ENCODE measurements at places on chromosomes 7 and 10.
A peak's percentile ranks its signal among the peaks of the same experiment; 100 is the strongest.

- DNase-seq = peak; percentile 36
Measured at GRCh38 chr10:103416436-103417147, 20.2 kb downstream of the PDCD11 start.

- peak; percentile 51 for DNase-seq
Measured at GRCh38 chr7:98202367-98203195, 8.7 kb upstream of the BHLHA15 start.

DNA sequence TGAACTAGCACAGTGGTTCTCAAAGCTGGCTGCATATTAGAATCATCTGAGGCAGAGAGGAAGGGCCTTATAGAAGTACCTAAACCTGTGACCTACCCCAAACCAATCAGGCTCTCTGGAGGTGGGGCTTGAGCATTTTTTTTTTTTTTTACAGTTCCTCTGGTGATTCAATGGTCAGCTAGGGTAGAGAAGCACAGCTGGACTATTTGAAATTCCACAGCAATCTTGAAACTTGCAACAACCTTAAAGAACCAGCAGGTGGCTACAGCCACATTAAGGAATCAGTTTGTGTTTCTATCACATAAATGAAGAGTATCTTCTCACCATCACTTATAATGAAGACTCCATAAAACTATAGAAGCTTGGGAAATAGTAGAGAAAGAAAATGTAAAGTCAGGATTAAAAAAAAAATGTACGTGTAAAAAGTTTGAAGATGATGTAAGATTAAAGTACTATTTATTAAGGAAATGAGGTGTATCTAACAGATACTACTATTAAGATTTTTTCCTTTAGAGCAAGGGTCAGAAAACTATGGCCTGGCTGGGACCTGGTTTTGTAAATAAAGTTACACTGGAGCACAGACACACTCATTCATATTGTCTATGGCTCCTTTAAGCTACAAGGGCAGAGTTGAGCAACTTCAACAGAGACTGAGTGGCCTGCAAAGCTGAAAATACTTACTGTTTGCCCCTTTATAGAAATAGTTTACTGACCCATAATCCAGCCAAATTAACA is 3.8 kb downstream of the RTKN2 start:
- no peak for DNase-seq

DNA sequence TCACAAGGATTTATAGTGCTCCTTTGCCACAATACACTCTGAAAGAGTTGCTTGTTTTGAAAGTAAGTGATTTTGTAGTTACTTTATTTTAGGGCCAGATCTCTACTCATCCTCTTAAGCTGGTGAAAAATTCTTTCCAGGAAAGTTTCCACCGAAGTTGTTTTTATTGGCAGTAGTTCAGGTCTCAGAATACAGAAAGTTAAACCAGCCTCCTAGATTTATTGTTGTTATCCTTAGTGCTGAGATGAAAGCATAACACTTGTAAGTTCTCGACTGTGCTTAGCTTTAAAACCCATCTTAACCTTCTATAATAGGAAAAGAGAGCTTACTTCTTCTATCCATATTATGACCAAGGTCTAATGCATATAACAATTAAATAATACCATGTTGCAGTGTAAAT is 5.5 kb downstream of the AP3M1 start:
- DNase-seq = no peak

GRCh38 chr10:31319602-31320549 is 860 bp downstream of the ZEB1 start:
- DNase-seq = peak; percentile 38

DNA sequence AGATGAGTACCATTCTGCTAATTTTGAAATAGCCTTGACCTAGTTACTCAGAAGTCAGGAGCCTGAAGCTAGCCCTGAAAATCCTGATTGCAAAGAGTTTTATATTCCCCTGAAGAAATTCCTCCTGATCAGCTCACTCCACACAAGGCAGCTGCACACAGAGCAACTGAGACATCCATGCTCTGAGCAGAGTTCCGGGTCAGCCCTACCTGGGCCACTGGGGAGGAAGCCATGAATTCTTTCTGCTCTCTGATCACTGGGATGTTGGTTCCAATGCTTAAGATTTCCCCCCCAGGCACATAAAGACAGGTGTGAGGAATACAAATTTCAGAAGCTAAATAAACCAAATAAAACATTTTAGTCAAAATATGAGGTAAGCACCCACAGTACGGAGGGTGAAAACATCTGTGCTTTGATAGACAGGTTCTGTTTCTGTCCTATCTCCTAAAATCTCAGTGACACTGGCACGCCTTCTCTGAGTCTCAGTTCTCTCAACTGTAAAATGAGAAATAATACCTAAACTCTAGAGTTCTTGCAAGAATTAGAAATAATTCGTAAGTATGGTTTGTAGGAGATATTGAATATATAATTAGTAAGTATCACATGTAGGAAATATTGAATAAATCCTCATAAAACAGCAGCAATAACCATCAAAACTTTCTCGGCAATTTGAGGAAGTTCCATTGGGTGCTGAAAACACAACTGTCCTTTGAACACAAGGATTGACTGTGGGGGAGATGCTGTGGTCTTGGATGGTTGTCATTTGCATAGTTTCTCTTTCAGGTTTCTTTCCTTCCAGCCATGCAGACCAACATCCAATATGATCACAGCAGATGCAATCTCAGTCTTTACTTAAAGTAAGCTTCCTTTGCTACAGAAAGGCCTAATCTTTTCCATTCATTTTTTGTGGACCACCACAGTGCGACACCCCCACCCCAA is 133.0 kb upstream of the TNS3 start:
- DNase-seq = no peak

- DNase-seq = no peak
Measured at GRCh38 chr10:62613424-62613823, 191.1 kb upstream of the ADO start.

DNA sequence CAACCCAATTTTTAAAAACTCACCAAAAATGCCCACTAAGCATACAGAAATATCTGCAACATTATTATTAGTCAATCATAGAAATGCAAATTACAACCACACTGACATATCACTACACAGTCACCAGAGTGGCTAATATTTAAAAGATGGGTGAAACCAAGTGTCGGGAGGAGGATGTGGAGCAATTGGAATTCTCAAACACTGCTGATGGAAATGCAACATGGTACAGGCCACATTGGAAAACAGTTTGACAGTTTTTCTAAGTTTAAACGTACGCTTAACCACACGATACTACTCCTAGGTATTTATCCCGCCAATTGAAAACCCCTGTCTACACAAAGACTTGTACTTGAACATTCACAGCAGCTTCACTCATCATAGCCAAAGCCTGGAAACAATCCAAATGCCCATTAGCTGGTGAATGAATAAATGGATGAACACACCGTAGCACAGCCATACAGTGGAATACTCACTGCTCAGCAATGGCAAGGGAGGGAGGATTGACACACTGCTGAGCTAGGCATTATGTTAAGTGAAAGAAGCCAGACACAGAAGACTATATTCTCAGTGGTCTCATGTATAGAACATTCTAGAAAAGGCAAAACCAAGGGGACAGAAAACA is 16.3 kb downstream of the GCK start:
- DNase-seq = no peak

DNA sequence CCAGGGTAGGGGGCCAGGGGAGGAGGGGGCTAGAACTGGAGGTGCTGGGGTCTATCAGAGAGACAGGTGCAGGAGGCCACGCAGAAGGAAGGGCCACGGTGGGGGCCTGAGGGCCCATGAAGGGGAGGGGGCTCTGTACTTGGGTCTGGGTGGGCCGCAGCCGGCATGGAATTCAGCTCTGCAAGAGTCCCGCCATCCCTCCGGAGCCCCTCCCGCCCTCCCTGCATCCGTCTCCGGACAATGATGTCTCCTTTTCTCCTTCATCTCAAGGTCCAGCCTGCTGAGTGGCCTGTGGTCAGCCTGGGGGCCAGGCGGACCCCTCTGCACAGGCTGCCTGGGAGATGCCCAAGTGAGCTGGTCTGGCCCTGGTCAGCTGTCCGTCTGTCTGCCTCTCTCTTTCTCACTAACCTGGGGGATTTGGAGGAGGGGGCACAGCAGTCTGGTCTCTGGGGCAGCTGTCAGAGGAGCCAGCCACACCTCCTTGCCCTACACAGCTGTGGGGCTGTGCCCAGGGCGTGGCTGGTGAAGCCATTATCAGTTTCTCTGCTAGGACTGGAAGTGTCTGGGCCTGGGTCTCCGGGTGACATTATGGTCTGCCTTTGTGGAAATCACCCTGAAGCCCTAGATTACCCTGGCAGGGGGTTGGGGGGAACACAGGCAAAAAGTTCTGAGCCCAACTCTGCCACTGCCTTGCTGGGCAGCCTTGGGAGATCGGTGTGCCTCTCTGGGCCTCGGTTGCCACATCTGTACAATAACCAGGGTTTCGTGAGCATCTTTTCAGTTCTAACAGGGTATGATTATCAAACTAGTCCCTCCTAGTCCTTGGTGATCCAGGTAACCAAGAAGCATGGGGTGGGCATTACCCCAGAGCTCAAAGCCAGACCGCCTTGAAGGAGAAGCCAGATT is 19.0 kb upstream of the HSPB1 start:
- DNase-seq = no peak

DNA sequence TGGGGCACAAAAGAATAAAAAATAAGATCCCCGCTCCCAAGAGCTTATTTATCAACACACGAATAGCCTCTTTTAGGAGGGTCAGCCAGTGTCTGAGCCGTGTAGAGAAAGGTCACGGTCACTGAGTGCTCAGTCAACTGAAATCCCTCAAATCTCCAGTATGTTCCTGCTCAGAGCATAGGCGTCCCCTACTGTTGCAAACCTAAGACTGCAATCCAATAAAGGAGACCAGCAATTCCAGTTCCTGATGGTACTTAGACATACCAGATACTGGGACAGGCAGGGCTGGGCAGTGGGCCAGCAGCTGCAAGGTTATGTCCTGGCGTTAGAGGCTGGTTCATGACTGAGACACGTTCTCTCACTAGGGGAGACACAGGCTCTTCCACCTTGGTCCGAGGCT is 93.6 kb downstream of the CACNB2 start:
- no peak for DNase-seq

- DNase-seq = no peak
Measured at GRCh38 chr10:9957351-9957750, 1060.3 kb upstream of the CELF2 start.

- no peak for DNase-seq
Measured at GRCh38 chr10:49294731-49295130, 4.2 kb upstream of the C10orf71 start.

DNA sequence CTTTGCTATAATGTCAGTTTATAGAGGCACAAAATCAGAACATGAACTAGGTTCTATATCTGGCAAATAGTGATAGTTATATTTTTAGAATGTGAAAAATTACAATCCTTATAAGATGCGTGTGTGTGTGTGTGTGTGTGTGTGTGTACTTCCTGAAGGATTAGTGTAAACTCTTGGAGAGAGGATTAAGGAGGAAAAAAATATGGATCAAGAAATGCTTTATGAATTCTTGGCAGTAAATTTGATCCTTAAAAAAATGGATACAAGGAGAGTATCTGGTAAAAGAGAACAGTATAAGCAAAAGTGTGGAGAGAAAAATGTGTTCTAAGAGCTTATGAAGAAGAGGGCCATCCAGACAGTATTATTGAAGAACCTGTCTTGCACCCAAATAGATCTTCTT is 484.3 kb downstream of the ADRA2A start:
- DNase-seq = no peak

- peak; percentile 39 for DNase-seq
Measured at GRCh38 chr10:92689663-92690210, at the start of gene HHEX. Gene HHEX, plus strand, starts transcription at chr10:92689955. Its CDS starts 32 bp downstream, at chr10:92689987.

GRCh38 chr7:151454932-151455530 is 15.1 kb upstream of the CRYGN start:
- no peak for DNase-seq

DNA sequence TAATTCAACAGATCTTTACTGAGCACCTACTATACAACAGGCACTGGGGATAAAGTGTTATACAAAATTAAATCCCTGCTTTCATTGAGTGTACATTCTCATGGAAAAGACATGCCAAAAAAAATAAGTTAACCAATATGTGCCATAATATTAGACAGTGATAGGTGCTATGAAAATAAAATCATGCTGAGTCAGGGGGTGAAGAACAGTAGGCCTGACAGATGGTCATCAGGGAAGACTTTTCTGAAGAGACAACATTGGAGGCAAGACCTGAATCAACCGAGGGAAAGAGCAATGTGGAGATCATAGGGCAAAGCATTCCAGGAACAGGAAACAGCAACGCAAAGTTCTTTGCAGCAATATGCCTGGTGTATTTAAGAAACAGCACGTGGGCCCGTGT is 135.5 kb downstream of the C1GALT1 start:
- DNase-seq = no peak

DNA sequence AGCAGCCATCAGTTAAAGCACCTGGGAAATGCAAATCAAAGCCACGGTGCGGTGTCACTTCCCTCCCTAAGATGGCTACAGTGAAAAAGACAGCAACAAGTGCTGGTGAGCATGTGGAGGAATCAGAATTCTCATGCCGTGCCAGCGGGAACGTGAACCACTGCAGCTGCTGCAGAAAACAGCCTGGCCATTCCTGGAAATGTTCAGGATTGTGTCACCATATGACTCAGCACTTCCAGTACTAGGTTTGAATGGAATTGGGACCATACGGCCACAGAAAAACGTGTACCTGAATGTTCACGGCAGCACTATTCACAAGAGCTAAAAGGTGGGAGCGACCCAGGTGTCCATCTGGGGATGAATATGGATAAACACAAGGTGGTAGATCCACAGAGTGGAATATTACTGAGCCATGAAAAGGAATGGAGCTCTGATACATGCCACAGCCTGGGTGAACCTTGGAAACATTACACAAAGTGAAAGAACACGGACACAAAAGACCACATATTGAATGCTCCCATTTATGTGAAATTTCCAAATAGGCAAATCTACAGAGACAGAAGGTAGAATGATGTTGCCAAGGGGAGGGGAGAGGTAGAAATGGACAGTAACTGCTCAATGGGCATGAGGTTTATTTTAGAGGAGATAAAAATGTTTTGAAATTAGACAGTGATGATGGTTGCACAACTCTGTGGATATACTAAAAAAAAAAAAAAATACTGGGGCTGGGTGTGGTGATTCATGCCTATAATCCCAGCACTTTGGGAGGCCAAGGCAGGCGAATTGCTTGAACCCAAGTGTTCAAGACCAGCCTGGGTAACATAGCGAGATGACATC is 61.6 kb downstream of the MICALL2 start:
- no peak for DNase-seq

- no peak for DNase-seq
Measured at GRCh38 chr7:94687810-94688209, 31.9 kb upstream of the SGCE start.

GRCh38 chr10:124142960-124143359 is 49.6 kb upstream of the CHST15 start:
- no peak for DNase-seq

DNA sequence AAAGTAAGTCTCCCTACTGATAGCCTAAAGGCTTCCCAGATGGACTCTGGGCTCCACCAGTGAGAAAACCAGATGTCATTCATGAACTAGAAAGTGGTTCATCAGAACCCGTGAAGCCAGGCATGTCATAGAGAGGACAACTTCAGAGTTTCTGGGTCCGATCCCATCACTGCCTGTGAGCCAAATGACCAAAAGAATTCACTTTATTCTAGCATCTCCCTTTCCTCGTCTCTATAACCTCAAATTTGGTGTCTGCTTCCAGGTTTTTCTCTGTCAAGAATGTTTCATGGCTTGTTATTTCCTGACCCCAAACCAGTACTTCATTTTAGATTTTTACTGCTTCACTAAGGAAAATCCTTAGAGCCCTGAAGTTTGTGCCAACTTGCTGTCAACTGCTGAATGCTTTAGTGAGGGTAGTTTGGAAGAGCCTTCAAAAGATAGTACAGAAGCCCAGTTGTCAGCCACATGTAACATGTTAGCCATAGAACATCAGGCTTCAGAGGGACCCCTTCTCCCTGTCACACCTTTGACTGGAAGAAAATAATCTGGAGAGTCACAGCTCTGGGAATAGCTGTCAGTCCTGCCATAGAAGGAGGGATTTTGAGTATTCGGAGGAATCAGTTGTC is 34.0 kb downstream of the ITGB8 start:
- no peak for DNase-seq

GRCh38 chr7:90988516-90988915 is 275.7 kb upstream of the FZD1 start:
- DNase-seq = no peak
